ENCODE measurements at places on chromosomes 2 and 18.

- no peak for DNase-seq
These were observed 58.0 kb upstream of the ITSN2 start for GRCh38 chr2:24418166-24418841.

- no peak for DNase-seq
These were observed 93.9 kb upstream of the CD226 start for GRCh38 chr18:70041459-70042050.

DNA sequence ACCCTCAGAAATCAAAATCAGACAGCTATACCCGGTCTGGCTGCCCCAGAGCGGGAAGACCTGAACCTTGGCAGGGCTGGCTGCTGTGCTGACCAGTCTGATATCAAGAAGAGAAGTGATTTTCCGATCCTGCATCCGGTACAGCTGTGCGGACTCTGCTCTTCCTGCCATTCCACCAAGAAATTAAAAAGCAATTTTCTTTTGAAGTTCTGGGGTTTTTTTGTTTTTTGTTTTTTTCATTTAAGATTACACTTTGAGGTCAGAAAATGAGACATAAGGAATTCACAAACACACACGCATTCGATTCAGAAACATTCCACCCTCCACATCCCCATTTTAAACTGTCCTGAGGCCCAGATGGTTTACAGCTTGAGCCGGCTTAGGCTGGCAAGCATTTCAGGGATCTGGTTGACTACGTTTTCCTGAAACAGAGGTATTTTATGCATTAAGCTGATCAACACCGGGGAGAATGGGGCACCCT, 156.5 kb downstream of the COL6A3 start:
- DNase-seq: no peak

- no peak for DNase-seq
These were observed 240.9 kb upstream of the GULP1 start for GRCh38 chr2:188050726-188051125.

GRCh38 chr2:38578832-38579231, 23.9 kb downstream of the HNRNPLL start:
- no peak for DNase-seq

DNA sequence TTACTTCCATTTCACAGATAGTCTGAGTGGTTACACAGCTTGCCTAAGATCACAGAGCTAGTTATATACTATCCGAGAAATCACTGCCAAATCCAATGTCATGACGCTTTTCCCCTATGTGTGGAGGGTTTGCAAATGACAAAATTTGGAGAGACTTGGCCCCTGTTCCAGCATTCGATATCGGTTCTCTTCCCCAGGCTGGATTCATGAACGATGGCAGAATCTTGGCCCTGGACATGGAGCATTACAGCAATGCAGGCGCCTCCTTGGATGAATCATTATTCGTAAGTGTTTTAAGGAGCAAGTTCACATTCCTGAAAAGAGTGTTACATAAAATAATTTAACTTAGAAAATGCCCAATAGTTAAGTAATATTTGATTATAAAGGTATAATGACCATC, 55.1 kb downstream of the AOX1 start:
- no peak for DNase-seq

- DNase-seq: no peak
These were observed 96.0 kb upstream of the FHL2 start for GRCh38 chr2:105494683-105495425.

GRCh38 chr2:16246911-16247310, 306.6 kb downstream of the MYCN start:
- DNase-seq: no peak

DNA sequence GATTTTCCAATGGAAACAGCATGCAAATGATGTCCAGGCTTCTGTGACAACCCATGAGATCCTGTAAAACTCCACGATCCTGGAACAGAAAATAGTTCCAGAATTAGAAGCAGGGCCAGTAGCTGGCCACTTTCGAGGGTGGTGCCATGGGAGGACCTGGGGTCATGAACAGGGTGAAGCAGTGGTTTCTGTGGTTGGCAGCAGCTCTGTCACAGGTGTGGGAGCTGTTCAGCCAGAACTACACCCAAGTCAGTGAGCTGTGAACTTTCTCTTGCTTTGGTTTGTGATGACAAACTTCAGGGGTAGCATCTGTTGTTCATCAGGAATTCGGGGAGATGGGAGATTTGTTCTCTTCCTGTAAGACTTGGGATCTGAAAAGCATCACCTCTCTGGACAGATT, 314.4 kb upstream of the NT5C1B start:
- DNase-seq: no peak

GRCh38 chr18:59562751-59563150, 134.5 kb downstream of the CCBE1 start:
- DNase-seq: no peak

DNA sequence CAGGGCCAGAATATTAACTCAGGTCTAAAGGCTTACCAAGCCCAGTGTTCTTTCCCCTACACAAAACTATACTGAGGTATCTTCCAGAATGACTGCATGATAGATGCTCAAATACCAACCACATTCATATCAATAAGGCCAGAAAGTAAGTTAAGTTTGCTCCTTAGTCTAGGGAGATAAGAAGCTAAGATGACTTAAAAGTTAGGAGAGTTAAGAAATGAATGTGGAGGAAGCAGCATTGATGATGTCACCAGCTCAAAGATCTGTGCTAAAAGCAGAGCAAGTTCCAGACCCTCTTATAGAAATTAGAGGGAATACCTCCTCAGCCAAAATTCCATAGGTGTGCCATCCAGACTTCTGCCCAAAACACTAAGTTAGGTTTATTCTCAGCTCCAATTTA, 6.1 kb downstream of the PPP4R1 start:
- DNase-seq: no peak

DNA sequence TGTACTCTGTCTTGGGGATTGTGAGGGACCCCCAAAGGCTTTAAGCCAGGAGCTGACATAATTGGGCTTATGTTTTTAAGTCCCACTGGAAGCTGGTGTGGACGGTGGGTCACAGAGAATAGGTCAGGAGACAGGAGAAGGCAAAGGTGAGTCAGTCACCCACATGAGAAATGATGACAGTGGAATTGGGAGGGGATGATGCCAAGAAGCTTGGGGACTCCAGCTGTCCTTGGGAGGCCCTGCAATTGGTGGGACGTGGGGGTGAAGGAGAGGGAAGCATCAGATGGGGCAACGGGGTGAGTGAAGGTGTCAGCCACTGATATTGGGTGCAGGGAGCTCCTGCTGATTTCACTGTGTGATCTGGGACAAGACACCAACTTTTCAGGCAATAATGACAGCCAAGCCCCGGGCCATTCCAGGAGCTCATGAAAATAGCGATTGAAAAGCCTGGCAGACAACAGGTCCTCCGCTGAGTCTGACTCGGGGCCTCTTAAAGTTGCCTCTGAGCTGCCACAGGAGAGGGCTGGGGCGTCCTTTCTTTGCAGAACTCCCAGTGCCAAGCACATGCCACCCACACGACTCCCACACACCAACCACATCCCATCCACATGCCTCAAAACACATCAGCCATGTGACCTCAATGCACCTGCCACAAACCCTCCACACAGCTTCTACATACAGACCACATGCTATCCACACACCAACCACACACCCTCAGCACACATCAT, 13.4 kb downstream of the TNS1 start:
- no peak for DNase-seq

GRCh38 chr2:13230221-13230620, 513.5 kb downstream of the TRIB2 start:
- no peak for DNase-seq

DNA sequence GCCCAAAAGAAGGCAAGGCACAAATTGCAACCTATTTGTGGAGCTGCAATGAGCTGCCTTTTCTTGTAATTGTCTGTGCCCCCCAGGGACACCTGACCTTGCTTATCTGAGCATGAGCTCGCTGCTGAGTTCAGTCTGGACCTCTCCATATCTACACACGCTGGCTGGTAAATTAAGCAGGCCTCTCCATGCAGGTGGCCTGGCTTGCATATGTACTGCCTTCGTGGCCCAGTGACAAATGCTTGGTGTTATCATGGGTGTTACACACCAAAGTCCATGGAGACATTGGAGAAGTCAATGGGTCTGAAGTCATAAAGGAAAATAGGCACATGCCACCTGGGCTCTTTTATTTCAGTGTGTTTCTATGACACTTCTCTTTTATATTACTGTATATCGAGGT, 121.2 kb downstream of the IRS1 start:
- DNase-seq: no peak

- DNase-seq: peak; percentile 51
These were observed 105.5 kb downstream of the TDRD15 start for GRCh38 chr2:21229302-21229701.

GRCh38 chr18:58562999-58563667, 65.8 kb downstream of the ALPK2 start:
- DNase-seq: no peak

DNA sequence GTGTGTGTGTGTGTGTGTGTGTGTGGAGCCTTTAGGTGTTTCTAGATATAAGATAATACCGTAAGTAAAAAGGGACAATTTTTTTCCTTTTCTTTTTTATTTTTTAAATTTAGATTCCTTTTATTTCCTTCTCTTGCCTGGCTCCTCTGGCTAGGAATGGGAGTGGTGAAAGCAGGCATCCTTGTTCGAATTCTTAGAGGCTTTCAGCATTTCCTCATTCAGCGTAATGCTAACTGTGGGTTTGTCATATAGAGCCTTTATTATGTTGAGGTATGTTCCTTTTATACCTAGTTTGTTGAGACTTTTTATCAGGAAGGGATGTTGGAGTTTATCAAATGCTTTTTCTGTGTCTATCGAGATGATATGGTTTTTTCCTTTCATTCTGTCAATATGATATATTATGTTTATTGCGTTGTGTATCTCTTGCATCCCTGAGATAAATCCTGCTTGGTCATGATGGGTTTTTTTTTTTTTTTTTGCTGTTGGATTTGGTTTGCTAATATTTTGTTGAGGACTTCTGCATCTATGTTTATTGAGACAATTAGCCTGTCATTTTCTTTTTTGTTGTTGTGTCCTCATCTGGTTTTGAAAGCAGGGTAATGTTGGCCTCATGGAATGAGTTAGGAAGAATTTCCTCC, 120.2 kb downstream of the XRCC5 start:
- DNase-seq: no peak

- no peak for DNase-seq
These were observed 162.3 kb upstream of the TMEM200C start for GRCh38 chr18:6057604-6058003.

DNA sequence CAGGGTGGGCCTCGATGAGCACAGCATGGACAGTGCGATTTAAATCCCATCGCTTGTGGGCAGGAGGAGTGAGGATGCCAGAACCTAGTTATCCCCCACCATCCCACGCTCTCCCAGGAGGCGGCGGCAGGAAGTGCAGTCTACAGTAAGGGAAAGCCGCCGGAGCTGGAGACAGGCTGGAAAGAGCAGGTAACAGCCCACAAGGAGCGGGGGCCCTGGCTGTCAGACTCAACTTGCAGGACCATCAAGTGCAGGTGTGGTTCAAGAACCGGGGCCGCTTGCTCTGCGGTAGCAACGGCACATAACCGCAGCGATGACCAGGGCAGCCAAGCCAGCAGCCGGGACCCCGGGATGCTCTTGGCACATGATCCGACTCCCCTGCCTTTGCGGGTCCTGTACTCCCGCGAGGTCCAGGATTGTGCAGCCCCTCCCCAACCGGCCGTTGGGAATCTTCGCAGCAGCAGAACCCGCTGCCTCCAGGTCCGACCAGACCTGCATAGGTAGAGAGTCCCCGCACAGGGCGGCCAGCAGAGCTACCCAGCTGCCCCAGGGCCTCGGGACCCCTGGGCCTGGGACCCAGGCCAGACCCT, 82.1 kb downstream of the BIN1 start:
- DNase-seq: no peak

DNA sequence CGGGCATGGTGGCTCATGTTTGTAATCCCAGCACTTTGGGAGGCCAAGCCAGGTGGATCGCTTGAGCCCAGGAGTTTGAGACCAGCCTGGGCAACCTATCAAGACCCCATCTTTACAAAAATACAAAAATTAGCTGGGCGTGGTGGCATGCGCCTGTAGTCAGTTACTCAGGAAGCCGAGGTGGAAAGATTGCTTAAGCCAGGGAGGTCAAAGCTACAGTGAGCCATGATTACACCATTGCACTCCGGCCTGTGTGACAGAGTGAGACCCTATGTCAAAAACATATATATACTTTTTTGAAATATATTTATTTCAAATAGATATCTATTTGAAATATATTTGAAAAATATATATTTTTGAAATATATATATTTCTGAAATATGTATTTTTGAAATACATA, 10.9 kb downstream of the OSBPL1A start:
- DNase-seq: no peak

DNA sequence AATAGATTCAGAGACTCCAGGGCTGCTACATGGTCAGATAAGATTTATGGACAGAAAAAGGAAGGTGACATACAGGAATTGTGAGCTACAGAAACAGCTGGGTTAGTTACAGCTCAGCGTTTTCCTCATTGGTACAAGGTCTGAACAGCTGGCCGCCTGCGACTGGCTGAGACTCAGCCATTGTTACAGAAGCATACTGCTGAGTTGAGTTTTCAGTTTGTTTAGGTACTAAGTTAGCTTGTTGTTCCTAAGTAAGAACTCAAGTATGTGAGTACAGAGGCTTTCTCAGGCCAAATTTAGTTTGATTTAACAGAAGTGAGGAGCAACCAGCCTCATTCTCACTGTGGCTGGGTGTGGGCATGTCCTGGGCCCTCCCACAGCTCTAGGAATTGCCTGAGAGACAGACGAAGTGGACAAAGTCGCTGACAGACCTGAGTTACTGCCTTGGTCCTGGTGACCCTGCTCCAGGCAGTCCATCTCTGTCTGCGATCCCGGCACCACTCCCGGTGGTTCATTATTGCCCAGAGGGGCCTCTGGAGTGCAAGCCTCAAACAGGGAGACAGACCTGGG, 27.8 kb upstream of the RHOB start:
- no peak for DNase-seq

- DNase-seq: no peak
These were observed 143.0 kb downstream of the ACOXL start for GRCh38 chr2:110875384-110875725.

- no peak for DNase-seq
These were observed 815.5 kb downstream of the EPHA4 start for GRCh38 chr2:220756653-220757052.

- no peak for DNase-seq
These were observed 3.7 kb downstream of the ZFP36L2 start for GRCh38 chr2:43222475-43223309.

DNA sequence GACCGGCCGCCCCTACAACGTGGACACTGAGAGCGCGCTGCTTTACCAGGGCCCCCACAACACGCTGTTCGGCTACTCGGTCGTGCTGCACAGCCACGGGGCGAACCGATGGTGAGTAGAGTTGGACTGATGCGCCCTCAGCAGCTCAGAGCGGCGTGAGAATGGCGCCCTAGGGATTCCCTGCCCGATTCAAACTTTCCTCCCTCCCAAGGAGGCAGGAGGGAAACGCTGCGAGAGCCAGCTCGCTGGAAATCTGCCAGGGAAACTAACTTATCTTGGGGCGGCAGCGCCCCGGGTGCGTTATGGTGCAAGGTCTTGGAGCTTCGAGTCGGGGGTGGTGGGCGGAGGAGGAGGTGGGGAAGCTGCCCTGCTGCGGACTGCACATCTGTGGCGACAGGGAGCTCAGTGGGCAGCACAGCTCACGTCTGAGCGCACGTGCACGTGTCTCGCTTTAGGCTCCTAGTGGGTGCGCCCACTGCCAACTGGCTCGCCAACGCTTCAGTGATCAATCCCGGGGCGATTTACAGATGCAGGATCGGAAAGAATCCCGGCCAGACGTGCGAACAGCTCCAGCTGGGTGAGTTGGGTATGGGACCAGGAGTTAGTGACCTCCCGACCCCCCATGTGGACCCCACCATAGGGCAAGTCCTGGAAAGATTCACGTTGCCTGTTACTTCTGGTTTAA, 697 bp downstream of the ITGA4 start:
- DNase-seq: no peak

- no peak for DNase-seq
These were observed 103.6 kb downstream of the BABAM2 start for GRCh38 chr2:27993950-27994728.

GRCh38 chr2:156300337-156300736, 32.2 kb downstream of the NR4A2 start:
- DNase-seq: no peak
